ENCODE measurements at places on chromosomes 6 and 20.
A peak's percentile ranks its signal among the peaks of the same experiment; 100 is the strongest.

- DNase-seq: no peak
Measured at GRCh38 chr6:131000544-131000943, 62.5 kb downstream of the EPB41L2 start.

DNA sequence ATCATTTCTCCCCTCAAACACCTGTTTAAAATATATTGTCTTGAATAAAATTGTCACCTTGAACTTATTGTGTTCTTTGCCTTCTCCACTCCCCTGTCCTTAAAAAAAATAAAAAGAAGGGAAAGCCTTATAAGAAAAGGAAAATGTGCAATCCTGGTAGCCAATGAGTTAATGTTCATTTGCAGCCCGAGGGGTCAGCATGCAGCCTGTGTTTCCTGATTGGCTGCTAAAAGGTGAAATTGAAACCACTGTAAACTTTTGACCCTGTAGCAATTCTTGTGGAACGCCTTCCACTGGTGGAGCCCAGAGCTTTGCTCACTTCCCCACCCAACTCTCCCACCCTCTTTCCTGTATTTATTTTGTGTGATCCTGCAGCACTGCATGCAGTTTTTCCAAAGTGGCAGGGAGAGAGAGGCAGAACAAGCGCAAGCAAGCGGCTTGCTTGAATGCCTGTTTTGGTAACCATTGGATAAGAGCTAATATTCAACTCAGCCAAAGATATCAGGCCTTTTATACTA lies 74.9 kb downstream of the NCOA3 start:
- DNase-seq: no peak

- no peak for DNase-seq
Measured at GRCh38 chr6:95175927-95176675, 401.2 kb upstream of the MANEA start.

DNA sequence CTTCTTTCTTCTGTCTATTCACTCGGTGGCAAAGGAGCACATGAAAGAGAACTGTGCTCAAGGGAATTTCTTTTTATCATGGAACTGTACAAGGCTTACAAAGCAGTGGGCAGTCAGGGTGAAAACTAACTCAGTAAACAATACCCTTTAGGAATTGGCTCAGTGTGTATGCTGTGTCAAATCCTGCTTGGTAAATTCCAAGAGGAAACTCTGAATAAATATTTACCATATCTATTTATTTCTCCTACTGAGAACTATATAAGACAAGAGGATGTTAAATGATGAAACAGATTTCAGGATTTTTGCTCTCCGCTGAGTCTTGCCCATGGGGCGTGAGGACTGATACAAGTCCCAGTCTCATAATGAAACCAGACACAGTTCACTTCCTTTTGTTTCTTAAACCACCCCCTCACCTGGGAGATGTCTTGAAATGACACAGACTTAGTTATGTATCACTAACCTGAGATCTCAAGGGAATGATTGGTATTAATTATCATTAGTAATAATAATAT lies 188.8 kb downstream of the BACH2 start:
- peak; percentile 35 for DNase-seq

- no peak for DNase-seq
Measured at GRCh38 chr6:153425536-153425935, 294.5 kb upstream of the RGS17 start.

DNA sequence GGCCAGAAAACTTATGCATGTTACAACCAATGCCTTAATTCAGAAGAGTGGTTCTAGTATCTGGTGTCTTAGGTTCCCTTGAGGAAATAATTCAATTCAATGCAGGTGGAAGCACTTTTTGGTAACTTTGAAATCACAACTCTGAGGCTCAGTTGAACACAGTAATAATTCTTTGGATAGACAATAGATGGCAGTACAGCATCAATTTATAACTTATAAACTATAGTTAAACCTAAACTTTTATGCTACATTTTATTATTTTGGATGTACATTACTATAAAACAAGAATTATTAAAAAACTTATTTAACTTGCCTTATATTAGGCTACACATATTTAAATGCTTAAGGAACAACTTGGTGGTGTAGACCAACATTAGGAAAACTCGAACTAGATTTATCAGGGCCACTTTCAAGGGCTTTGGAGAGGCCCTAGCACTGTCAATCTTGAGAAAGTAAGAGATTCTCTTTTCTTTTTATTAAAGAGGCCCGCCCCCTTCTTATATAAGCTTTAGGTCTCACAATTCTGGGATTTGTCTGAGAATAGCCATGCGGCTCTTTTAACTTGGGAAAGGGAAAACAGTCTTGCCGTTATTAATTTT lies 85.9 kb downstream of the CRYBG1 start:
- no peak for DNase-seq

DNA sequence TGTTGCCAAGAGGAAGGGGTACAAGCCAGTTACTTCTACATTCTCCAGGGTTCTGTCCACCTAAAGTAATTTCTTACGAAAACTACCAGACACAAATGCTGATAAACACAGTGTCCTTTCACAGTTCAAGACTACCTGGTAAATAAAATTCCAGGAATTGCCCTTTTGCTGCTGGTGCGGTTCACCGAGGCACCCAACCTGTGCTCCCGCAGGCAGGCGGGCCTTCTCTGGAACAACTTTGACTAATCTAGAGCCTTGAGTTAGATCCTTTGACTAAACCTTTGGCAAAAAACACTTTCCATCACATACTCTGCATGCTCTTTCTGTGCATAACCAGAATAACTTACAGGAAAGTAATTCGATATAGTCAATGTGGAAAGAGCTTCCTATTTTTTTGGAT lies 107.0 kb downstream of the HUS1B start:
- peak; percentile 35 for DNase-seq

DNA sequence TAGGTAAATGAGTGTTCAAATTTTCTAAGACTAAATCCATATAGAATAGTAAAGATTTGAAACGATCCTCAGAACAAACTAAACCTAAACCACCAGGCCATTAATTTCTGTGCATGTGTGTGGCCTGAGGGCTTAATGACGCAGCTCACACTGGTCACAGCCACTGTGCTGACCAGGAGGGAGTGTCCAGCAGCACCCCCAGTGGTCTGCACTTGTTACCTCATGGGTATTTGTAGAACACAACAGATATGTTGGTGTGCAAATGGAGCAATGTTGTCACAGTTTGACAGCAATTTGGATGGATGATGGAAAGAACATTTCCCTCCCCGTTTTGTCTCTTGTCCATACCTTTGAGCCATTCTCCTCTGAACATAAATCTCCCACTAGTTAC lies 122.4 kb upstream of the EXOC2 start:
- no peak for DNase-seq

DNA sequence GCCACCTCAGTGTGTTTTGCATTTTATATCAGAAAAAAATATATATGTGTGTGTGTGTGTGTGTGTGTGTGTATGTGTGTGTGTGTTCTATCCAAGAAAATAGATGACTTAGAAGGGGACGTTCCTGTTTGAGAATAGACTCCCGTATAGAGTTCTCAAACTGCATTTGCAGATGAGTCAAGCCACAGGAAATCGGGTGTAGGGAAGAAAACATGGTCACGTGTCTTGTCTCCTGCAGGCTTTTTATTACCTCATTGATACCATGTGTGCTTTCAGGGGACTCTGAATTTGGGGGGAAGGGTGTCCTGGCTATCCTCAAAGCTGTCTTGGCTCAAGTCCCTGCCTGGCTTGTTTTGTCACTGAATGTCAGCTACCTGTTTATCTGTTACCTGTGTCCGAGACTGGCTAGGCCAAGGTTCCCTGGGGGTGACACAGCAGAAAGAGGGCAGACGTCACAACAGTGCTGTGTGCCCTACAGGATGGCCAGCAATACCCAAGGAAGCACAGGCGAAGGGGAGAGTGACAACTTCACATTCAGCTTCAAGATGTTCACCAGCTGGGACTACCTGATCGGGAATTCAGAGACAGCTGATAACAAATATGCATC lies 55.7 kb upstream of the NOP56 start:
- no peak for DNase-seq

- no peak for DNase-seq
Measured at GRCh38 chr6:52360601-52361413, 1.1 kb upstream of the PAQR8 start.

GRCh38 chr6:170298688-170299087 lies 7.8 kb upstream of the DLL1 start:
- no peak for DNase-seq

GRCh38 chr6:122620428-122620827 lies 10.2 kb downstream of the PKIB start:
- no peak for DNase-seq

GRCh38 chr20:44642203-44643153 lies 9.0 kb downstream of the ADA start:
- DNase-seq: no peak

DNA sequence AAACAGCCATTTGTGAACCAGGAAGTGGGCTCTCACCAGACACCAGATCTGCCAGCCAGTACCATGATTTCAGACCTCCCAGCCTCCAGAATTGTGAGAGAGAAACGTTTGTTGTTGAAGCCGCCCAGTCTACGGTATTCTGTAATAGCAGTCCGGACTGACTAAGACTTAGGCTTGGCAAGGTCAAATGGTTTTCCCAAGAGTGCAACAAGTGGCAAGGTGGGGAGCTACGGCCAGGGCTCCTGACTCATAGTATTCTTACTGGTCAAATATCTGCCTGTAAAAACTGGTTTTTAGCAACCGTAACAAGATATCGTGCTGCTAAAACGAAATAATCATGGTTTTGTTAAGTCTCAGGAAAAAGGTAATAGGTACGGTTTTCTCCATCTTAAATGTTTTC lies 37.8 kb downstream of the MCUR1 start:
- no peak for DNase-seq

GRCh38 chr6:43807228-43808061 lies 37.4 kb downstream of the VEGFA start:
- no peak for DNase-seq

GRCh38 chr6:83192456-83192855 lies 609 bp downstream of the PGM3 start:
- no peak for DNase-seq

DNA sequence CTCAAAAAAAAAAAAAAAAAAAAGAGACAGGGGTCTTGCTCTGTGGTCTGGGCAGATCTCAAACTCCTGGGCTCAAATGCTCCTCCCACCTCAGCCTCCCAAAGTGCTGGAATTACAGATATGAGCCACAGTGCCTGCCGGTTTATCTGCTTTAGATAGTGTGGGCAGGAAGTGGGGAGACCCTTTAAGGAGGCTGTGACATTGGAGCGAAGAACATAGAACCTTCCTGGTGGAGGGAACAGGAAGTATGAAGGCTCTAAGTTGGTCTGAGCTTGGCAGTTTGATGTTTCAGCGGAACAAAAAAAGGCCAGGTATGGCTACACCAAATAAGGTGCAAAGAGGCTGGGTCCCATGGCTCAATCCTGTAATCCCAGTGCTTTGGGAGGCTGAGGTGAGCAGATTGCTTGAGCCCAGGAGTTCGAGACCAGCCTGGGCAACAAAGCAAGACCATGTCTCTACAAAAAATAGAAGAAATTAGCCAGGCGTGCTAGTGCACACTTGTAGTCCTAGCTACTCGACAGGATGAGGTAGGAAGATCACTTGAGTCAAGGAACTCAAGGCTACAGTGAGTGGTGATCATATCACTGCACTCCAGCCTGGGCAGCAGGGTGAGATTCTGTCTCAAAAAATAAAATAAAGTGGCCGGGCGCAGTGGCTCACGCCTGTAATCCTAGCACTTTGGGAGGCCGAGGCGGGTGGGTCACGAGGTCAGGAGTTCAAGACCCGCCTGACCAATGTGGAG lies 8.7 kb upstream of the ZMYND8 start:
- DNase-seq: no peak

- DNase-seq: no peak
Measured at GRCh38 chr6:81547149-81547548, 205.3 kb downstream of the TENT5A start.

- no peak for DNase-seq
Measured at GRCh38 chr6:5425267-5425666, 164.0 kb downstream of the FARS2 start.

DNA sequence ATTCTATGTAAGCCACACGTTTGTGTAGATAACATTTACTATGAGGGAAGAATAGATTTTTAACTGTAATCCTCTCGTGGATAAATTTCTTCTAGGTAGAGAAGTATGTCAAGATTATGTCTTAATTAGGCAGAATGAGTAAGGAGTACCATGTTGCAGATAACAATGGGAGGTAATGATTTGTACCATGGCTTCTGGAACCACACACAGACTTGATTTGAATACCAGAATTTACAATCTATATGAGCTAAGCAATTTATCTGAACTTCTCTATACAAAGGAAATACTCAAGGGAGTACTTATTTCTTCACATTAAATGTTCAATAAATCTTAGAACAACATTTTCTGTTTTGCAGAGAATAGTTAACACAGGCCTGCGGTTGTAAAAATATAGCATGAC lies 51.5 kb downstream of the RPS12 start:
- DNase-seq: no peak

- DNase-seq: peak; percentile 18
Measured at GRCh38 chr20:51326201-51326819, 216.2 kb downstream of the NFATC2 start.

DNA sequence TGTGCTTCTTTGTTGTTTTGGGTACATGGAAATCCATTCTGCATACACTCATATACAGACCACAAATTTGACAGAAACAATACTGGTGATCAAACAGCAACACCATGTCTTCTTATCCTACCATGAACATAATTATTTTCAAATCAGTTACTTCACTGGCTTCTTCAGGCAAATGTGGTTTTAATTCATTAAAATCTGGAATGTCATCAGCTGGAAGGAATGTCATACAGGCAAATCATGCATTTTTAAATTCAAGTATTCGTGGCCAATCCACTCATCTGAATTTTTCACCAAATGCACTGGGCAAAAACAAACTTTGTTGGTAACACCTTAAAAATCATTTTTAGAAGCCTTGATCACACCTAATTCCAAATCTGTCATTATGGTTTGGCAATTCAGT lies 59.3 kb downstream of the KIF6 start:
- no peak for DNase-seq

GRCh38 chr6:63740709-63741108 lies 105.1 kb downstream of the PHF3 start:
- no peak for DNase-seq

DNA sequence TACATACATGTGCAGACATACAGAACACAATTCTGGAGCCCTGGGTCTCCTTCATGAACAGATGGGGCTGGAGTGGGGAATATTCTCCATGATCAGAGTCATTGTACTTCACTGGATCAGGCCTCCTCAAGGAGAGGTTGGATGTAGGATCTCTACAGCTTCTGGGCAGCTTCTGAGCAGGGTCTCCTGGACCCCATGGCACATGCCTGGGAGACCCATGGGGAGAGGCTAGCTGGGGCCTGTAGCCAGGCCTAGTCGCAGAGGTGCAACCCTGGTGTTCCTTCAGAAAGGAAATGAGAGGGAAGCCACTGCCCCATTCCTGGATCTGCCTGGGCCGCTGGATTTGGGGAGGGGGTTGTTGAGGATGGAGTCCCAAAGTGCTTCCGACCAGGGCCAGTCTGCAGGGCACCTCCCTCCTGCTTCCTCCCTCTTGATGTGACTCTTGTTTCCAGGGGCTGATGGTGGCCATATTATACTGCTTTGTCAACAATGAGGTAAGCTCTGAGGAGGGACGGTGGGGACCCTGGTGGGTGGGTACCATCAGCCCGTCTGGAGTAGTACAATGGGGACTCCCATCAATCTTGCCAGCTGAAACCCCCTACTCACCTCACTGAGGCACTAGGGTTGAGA lies 31.8 kb downstream of the GLP1R start:
- DNase-seq: no peak
